ENCODE measurements at places on chromosomes 11 and 22.

DNA sequence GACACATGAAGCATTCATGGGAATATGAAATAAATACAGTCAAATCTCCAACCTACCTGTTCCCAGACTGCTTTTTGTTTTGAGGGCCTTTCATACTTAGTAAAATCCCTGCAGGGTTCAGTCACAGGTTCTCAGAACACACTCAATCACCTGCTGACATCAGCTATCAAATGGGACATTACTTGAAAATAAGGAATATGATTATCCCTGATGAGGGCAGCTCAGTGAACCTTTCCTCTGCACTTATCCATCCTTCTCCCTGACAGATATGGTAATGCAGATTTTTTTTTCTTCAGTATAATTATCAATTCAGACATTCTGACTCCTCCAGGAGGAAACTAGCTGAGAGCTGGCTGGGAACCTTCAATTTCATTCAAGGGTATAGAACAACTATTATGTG lies 1127.4 kb upstream of the CCDC90B start:
- no peak for DNase-seq

DNA sequence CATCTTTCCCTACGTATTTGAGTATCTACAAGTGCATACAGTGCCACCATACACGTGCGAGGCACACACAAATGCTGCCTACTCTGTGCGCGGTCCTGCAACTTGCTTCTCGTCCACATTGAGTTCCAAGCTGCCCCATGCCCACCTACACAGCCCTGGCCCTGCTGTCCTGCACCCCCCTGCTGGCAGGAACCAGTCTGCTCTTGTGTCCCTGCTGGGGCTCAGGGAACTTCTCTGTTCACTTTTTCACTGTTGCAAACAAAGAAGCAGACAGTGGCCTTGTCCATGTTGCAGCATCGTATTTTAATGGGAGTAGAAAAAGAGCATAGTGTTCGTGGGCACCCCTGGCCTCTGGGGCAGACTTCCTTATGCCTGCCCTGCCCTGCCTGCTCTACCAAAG lies 14.0 kb downstream of the CPT1A start:
- no peak for DNase-seq

GRCh38 chr11:119459293-119459976 lies 36.5 kb upstream of the THY1 start:
- no peak for DNase-seq

- no peak for DNase-seq
Observed at GRCh38 chr11:112085822-112086421, 634 bp downstream of the TIMM8B start.

DNA sequence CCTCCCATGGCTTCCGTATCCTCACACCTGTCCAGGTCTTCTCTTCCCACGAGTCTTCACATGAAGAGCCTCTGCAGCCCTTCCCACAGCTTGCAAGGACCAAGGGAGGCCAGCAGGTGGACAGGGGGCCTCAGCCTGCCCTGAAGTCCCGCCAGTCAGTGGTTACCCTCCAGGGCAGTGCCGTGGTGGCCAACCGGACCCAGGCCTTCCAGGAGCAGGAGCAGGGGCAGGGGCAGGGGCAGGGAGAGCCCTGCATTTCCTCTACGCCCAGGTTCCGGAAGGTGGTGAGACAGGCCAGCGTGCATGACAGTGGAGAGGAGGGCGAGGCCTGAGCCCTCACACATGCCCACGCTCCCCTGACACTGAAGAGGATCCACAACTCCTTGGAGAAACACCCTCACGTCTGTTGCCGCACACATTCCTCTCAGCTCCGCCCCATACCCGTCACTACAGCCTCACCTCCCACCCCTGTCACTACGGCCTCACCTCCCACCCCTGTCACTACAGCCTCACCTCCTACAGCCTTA lies 8.3 kb downstream of the SSH3 start:
- DNase-seq, result no peak

DNA sequence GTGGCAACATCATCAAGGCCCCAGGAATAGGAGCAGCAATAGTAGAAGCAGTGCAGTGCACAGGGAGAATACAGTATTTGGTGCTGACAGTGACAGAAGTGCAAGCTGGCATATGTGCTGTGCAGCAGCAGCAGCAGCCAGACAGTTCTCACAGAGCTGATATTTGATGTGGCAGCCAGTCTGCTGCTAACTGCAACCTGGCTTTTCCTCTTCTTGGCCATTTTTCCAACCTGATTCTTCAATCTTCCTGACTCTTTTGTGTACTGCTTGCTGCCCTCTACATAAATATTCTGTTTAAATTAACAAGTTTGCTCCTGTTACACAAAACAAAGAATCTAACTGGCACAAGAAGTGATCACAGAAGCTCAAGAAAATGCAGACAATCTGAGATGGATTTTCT lies 102.0 kb downstream of the CASP12 start:
- no peak for DNase-seq

GRCh38 chr22:25908212-25908611 lies 166.2 kb downstream of the MYO18B start:
- no peak for DNase-seq

- DNase-seq, result peak; percentile 8
Observed at GRCh38 chr11:890794-891540, 19.6 kb downstream of the CHID1 start.

DNA sequence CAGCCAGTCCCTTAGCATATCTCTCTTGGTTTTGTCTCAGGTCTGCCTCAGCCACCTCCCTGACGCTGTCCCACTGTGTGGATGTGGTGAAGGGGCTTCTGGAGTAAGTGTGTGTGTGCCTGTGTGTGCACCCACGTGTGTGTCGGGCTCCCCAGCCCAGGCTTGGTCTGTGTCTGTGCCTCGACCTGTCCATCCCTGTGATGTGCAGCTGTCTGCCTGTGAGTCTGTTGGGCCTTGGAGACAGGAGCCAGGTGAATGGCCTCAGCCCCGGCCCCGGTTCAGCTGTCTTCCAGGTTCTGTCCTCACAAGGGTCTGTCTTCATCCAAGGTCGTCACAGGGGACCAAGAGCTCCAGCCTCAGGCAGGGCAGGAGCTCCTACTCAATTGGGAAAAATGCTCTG lies 9.8 kb downstream of the ATG16L2 start:
- DNase-seq, result no peak

- no peak for DNase-seq
Observed at GRCh38 chr11:45730014-45730413, 64.6 kb upstream of the CHST1 start.

DNA sequence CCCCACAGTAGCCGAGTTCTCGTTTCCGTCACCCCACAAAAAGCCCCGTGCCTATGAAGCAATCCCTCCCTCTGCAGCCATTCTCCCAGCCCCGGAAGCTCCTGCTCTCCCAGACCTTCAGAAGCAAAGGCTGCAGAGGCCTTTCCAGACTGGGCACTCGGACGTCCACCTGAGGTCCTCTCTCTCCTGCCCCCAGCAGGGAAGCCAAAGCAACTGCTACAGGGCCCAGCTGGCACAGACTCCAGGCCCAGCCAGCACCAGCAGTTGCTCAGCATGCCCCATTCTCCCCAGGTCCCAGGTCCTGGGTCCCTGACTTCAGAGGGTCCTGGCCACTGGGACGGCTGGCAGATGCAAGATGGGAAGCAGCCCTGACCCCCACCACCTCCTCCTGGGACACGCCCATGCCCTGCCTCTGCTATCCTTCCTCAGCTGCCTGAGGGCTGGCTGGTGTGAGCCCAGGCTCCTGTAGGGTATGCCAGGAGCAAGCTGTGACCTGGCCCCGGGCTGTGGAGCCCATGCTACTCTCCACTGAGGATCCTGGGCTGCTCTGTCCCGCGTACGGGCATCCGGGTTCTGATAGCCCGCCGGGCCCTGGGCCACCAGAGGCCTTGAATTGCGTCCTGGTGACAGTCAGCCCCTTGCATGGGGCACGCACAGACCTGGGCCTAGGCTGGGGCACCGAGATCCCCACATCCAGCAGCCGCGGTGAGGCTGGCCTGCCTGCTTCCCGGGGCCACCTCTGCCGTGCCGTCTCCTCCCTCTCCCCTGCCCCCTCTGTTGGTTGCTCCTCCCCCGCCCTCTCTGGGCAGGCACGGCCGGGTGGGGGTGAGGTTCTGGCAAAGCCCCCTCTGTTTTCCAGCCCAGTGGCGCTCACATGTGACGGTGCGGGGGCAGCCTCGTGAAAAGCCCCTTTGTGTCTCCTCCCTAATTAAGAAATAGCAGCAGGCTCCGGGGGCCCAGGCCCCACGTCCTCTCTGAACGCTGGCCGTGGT lies 1310.3 kb downstream of the BRD1 start:
- no peak for DNase-seq

DNA sequence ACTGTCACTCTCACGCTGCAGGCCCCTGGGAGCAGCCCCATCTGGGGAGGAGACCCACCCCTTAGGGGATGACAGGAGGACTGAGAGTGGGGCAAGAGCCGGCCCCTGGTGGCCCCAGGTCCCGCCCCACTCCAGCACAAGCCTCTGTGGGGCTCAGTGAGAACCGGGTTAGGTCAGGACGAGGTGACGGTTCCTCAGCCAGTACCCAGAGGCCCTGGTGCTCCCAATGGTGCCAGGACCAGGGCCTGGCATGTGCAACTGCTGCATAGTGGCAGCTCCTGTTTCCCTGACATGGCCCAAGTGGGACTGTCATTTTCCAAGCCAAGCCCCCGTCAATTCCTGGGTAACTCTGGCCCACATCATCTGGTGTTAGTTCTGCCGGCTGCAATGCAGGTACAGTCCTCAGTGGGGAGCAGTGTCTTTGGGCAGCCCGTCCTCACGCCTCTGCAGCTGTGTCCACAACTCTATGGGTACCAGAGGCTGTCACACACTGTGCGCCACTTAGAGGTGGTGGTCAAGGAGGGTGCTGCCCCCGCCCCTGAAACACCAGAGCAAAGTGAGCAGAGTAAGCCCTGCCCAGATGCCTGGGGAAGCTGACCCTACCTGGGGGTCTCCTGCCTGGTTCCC lies 15.9 kb downstream of the CHID1 start:
- DNase-seq, result no peak

DNA sequence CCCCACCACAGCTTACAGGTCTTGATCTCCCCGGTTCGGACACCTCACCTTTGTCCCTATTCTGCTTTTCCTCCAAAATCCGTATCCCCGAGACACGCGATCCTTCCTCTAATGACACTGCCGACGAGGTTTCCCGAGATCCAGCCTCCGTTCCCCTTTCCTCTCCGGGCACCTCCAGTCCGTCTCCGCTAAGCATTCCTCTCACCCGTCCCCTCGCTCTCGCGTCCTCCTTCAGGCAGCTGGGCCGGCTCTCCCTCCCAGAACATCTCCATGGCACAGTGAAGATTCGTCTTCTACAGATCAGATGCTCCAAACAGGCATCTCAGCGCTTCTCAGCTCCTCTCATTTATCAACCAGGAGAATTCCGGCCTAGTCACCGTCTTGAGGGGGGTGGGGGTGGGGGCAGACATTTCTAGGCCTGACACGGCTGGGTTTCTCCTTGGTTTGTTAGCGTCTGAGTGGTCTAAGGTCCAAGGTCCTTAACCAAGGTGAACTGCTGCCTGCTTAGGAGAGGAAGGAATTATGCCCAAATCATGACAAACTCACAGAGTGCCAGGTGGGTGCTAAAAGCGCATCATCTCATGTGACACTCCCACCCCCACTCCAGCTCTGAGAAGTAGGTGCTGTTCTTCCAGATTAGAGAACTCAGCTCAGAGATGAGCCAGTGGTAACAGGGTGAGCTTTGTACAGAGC lies at the start of gene SPTBN2:
TSS of gene SPTBN2 (minus strand) at position 524 of the 693 bp plus-strand sequence. CDS start 7,976 bp downstream, outside the sequence.
- no peak for DNase-seq

DNA sequence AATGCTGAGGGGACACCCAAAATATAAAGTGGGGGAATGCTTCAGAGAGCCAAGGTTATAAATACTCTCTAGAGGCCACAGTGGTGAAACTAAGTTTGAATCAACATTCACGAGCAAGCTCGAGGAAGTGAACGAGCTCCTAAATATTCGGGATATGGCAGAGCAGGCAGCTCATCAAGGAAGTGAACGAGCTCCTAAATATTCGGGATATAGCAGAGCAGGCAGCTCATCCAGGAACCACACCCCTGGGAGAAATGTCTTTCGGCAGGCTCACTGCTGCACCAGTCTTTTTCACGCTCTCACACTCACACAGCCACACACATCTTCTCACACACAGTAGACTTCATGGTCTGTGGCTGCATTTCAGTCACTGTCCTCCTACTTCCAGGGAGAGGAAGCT lies 787.5 kb downstream of the OPCML start:
- DNase-seq, result no peak

DNA sequence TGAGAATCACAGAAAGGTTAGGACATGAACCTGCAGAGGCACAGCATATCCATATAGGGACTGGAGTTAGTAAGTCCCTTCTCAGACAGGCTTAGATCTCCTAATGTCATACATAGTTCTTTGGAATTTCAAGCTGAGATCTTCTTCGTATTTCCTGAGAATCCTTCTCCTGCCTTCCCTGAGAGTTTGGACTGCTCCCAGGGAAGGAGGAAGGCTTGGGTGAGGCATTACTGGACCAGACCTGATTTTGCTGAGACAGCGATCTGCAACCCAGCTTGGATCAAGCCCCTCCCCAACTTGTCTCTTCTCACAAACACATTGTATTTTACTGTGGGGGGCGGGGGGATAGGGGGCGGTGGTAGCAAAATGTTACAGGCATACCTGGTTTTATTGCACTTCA lies 108.5 kb downstream of the TSPAN18 start:
- DNase-seq, result no peak

DNA sequence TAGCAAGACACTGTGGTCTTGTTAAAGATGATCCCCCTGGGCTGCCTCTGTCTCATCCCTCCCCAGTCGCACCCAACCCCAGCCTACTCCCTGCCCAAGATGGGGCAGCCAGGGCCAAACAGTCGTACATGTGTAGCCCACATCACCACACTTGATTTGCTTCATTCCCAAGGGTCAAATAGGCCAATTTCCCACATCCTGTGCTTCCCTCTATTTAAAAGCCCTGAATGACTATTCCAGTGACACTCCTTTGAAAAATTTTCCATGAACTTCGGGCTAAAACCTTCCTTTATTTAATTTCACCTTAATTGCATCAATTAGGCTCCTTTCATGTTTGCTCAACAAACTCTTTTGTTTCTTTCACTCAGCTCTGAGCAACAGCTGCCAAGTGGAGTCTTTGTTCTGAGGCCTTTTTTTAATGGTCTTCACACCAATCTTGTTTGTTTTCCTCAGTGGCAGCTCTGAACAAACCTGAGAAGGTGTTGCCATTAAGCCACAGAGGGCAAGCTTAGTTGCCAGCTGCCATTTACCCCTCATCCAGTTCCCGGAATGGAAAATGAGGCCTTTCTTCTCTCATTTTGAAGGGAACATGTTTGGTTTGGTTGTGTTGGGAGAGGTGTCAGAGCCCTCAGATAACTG lies 126.9 kb downstream of the APIP start:
- peak; percentile 83 for DNase-seq

DNA sequence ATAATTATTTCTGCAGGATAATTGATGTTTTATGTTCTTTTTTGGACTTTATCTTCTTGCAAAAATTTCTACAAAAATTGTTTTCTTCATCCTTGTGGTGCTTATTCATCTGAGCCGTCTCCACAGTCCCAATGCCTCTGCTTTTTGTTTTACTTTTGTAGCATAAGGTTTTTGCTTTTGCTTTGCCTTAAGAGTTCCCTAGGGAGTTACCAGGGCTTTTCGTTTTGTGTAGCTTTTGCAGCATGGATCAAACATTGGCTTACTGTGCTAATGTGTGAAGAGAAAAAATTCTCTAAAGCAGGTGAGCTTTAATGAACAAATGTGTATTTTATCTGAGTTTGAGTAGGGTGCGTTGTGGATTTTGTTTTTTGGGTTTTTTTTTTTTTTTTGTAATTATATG lies 11.8 kb downstream of the XBP1 start:
- DNase-seq, result no peak

All from NCI-H1417 treated with DMSO at 0.1 percent for 48 hours (cell line).